Activated CD8-positive, alpha-beta memory T cell treated with anti-CD3 and anti-CD28 coated beads, Interleukin-2, amount 10 ng/mL, durations not matched to agents 7 days and 5 days (primary cell): ENCODE measurements at places on chromosomes 7 and 10. TPM values are rescaled to one million over a fixed set of nuclear protein-coding genes. Genes with fewer than 3 reads are reported as not detected.
A peak's percentile ranks its signal among the peaks of the same experiment; 100 is the strongest.

- H3K36me3 ChIP-seq: no peaks in the 10 kb centered on the region
- no peaks in the 10 kb centered on the region for H3K27me3 ChIP-seq
- H3K4me1 ChIP-seq: no peaks in the 10 kb centered on the region
- H3K4me3 ChIP-seq: no peak overlapping the region
Observed at GRCh38 chr7:117892821-117893220, 19.6 kb upstream of the CTTNBP2 start.

- no peaks in the 10 kb centered on the region for H3K27me3 ChIP-seq
- no peaks in the 10 kb centered on the region for H3K4me1 ChIP-seq
- H3K27ac ChIP-seq: no peak overlapping the region
- peaks cover 25% of the 10 kb centered on the region for H3K36me3 ChIP-seq
Observed at GRCh38 chr10:67925449-67926005, 41.1 kb downstream of the SIRT1 start.

- no peaks in the 10 kb centered on the region for H3K27me3 ChIP-seq
- no peak overlapping the region for H3K27ac ChIP-seq
- H3K36me3 ChIP-seq: no peaks in the 10 kb centered on the region
- no peaks in the 10 kb centered on the region for H3K4me1 ChIP-seq
- H3K4me3 ChIP-seq: no peak overlapping the region
Observed at GRCh38 chr10:20228729-20229128, 412.5 kb downstream of the PLXDC2 start.

GRCh38 chr7:84837405-84837804 lies 349.5 kb downstream of the SEMA3D start:
- no peaks in the 10 kb centered on the region for H3K4me1 ChIP-seq
- no peaks in the 10 kb centered on the region for H3K27me3 ChIP-seq
- DNase-seq: no peak
- H3K27ac ChIP-seq: no peak overlapping the region
- no peak overlapping the region for H3K4me3 ChIP-seq
- H3K36me3 ChIP-seq: no peaks in the 10 kb centered on the region

GRCh38 chr7:107660381-107661080 lies at the start of gene SLC26A4:
TSS of gene SLC26A4 (plus strand) at chr7:107660828. CDS start at chr7:107661642, 814 bp downstream.
- H3K36me3 ChIP-seq: peaks cover 24% of the 10 kb centered on the region
- DNase-seq: peak; percentile 78
- H3K4me3 ChIP-seq: peak within 1 kb of the TSS; percentile 97

GRCh38 chr7:28361551-28361950 lies 50.8 kb upstream of the CREB5 start:
- H3K4me3 ChIP-seq: no peak overlapping the region
- peaks cover 10% of the 10 kb centered on the region for H3K27me3 ChIP-seq

Gene SFRP4
- not detected for total RNA-seq
